Large intestine (tissue), 12 donors: ENCODE measurements at places on chromosomes 1 and 21.

GRCh38 chr21:25967181-25967900 is 203.2 kb downstream of the APP start:
- DNase-seq, result no peak

DNA sequence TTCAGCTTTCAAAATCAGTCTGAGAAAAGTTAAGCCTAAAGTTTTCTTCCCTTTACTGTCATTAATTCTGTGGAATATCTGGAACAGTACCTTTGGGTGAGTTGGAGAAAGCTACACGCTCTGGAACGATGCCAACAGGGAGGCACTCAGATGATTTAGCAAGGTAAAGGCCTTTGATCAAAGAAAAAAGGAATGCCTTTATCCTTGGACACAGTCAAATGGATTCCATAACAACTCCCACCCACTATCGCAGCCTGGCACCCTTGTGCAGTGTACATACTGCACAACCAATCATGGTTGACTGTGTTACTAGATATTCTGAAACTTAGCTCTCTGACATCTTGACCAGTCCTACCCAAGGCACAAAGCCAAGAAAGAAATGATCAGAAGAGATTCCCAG is 218.7 kb downstream of the PATJ start:
- no peak for DNase-seq

DNA sequence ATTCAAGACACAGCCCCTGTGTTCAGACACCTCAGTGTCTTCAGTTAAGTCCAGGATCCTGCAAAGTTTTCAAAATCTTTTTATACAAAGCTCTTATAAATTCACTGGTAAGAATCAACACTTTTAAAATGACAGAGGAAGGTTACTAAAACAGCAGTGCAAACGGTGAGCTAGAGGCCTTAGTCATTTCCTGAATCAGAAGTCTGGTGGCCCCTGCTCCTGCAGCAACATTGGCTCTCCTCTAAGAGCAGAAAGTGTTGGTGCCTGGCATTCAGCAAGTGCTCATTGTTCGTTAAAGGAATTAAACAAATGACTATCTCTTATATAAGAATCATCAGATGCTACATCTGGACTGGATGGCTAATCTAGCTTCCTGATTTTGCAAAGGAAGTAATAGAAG is 282.9 kb downstream of the PTGER3 start:
- no peak for DNase-seq

- no peak for DNase-seq
Observed at GRCh38 chr1:17412093-17412870, 27.2 kb downstream of the RCC2 start.

- no peak for DNase-seq
Observed at GRCh38 chr1:31725134-31725533, 21.3 kb upstream of the COL16A1 start.

- no peak for DNase-seq
Observed at GRCh38 chr1:226629210-226629895, 80.8 kb downstream of the STUM start.

- DNase-seq, result no peak
Observed at GRCh38 chr1:52332411-52332810, 33.6 kb downstream of the CC2D1B start.
